ENCODE measurements at places on chromosomes 12 and 14.

DNA sequence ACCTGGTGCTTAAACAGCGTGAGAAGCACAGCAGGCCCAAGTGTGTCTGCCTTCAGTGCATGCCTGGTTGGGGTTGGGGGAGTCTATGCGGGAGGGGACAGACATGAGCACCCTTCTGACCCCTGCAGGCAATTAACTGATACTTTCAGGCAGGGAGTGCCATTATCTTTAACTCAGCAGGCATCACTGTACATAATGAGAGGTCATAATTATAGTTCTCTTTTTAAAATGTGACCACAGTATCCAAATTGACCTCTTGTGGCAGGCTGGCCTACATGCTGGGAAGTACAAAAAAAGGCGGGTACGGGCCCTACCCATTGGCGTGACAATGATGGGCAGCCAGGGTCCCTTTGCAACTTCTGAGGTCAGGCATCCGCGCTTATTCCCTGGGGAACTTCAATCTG, 209.1 kb downstream of the FOXN3 start:
- no peak for DNase-seq

DNA sequence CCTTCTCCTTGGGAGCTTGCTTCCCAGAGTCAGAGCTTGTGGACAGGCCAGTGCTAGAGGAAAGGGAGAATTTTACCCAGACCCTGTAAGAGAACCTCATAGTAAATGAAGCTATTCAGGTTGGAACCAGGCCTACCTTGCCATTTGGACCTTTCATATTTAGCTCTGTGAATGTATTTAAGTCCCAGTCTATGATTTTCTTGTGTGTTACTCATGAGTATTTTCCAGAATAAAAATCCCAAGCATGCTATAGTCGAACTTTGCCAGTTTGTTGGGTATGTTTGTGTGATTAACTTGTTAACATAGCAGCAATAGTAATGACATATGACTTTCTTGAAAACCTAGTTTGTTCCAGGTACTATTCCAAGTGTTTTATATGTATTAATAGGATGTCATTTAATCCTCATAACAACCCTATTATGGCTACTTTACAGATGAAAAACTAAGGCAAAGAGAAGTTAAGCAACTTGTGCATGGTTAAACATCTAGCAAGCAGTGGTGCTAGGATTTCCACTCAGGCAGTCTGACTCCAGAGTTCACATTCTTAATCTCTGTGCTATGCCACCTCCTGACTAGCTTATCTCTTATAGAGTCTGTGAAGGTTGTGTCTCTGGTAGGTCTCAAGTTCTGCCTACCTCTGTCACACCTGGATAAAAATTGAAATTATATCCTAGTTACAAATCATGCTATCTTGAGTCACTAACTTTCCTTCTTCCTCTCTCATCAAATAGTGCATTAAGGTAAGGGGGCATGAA, 47.9 kb upstream of the GARIN2 start:
- DNase-seq: no peak

DNA sequence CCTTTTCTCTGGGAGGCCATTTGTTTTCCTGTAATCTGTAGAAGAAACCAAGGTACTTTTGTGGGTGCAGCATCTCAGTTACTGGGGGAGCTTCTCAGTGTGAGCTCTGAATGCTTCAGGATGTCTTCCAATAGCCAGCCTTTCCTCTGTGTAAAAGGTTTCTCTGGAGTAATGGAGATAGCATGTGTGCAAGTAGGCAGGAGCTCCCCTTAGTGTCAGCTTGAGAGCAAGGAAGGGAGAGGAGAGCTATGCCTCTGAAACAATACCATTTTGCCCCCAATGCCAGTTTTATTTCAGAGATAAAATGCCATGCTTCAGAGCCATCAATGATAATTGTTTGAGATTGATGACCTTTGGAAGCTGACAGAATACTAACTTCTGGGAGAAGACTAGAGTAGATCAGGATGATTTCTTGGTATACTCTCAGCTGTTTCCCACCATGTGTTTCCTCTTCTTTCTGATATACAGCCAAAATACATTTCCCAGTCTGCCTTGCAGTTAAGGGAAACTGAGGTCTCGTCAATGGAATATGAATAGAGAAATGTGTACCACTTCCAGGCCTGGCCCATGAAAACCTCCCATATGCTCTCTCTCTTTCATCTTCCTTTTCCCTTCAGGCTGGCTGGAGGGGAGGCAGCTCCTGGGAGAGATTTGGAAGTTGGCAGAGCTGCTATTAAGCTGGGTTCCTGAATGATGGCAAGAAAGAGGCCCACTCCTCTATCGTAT, 125.7 kb downstream of the CRADD start:
- DNase-seq: no peak

GRCh38 chr12:92784797-92785562, 82.2 kb downstream of the PLEKHG7 start:
- no peak for DNase-seq

- no peak for DNase-seq
Observed at GRCh38 chr14:56224691-56225681, 106.8 kb downstream of the PELI2 start.

DNA sequence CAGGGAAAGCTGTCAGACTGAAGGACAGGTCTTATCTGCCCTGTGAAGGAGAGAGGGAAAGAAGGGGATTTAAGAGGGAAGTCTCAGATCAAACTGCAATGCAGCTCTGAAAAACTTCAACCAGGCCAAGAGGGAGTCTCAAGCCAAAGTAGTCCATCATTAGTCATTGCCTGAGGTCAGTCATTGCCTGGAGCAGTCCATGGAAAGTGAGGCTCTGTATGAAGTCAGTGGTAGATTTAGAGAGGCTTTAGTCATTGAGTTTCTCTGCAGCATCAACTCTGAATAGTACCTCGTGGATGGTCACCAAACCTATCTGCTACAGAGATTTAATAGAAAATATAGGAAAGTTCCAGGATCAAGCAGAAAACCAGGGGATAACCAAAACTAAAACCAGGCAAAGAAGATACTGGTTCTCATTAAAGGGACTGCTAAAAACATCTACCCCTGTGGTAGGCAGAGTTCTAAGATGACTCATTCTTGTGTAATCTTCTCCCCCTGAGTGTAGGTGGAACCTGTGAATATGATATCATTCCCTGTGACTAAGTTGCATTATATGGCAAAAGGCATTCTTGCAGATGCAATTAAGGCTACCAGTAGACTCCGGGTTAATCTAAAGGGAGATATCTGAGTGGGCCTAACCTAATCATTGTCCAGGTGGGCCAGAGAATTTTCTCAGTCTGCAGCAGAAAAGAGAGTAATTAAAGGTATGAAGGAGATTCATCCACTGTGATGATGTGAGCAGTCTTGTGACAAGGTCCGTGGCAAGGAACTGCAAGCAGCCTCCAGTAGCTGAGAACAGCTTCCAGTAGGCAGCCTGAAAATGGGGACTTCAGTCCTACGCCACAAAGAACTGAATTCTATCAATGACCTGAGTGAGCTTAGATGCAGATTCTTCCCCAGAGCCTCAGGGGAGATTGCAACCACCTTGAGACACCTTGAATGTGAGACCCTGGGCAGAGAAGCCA, 123.1 kb downstream of the GALC start:
- DNase-seq: no peak

- DNase-seq: no peak
Observed at GRCh38 chr12:6061660-6062059, 62.8 kb downstream of the VWF start.

- no peak for DNase-seq
Observed at GRCh38 chr14:28406196-28406595, 360.4 kb upstream of the FOXG1 start.

DNA sequence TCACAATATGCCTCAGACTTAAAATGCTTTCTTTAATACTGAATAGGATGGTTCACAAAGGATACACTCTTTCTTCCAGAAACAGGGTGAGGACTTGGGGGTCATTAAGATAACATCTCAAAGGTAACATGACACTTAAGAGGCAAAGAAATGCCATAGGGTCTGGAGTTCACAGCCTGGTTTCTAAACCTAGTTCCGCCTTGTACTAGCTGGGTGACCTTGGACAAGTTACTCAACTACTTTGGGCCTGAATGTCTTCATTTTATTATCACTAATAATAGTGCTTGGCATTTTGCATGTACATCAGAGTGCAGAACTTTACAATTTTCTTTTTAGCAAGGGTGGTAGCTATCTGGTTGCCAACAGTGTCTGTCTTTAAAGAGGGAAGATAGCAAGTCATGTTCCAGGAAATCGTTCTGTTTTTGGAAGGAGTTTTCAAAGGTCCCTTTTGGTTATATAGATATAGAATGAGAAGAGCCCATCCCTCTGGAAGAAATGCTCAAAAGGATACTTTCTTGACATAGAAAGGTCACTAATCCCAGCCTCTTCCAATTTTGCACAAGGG, 257.8 kb downstream of the NUAK1 start:
- DNase-seq: no peak

- DNase-seq: no peak
Observed at GRCh38 chr12:80582431-80582830, 125.0 kb upstream of the MYF6 start.

GRCh38 chr12:49536526-49537071, 2.2 kb upstream of the KCNH3 start:
- no peak for DNase-seq

- no peak for DNase-seq
Observed at GRCh38 chr14:83660597-83660996, 1869.3 kb upstream of the FLRT2 start.

GRCh38 chr12:127115468-127116035, 1151.4 kb upstream of the TMEM132C start:
- no peak for DNase-seq

DNA sequence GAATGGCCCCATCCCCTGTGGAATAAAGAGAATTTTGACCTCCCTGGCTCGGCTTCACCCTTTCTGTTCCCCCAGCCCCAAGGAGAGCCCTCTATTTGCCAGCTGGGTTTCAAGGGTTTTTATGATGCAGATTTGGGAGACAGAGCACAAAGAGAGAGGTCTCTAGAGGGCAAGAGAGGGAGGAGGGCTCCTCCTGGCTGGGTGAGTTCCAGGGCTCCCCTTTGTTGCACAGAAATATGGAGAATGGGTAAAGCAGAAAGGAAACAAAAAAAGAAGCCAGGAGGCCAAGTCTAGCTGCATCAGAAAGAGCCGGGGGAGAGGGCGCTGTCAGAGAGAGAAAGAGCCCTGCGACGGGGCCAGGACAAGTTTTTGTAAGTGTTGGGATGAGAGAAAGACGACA, 319.6 kb upstream of the RTL1 start:
- no peak for DNase-seq

- DNase-seq: no peak
Observed at GRCh38 chr12:2561367-2561766, 233.4 kb upstream of the FKBP4 start.

- no peak for DNase-seq
Observed at GRCh38 chr12:1864456-1864855, 44.1 kb downstream of the LRTM2 start.

GRCh38 chr12:43370263-43370662, 181.7 kb downstream of the ADAMTS20 start:
- DNase-seq: no peak

DNA sequence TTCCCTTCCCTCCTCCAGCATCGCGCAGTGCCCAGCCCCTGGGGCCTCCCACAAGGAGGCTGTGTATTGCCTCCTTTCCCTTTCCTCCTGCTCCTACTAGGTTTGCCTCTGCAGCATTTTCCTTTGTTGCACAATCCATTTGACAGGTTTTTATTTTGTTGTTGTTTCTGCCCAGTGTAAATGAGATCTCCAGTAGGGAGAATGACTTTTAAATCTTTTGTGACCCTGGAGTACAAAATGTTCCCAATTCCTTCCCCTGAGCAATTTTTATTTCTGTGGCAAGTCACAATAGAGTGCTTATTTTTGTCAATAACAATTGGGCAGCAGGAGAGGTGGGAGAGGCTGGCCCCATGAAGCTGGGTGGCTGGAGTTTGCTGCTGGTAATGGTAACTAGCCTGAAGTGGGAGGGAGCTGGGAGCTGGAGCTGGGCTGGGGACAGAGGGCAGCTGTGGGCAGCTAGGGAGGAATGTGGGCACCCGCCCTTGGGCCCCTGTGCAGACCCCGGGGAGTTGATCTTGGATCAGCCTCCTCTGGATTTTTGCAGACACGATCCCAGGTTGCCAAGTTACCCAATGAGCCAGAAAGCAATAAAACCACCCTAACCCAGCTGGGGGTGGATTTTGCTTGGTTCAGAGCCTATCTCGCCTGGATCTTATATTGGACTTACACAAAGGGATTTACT, 160.1 kb downstream of the KTN1 start:
- no peak for DNase-seq

DNA sequence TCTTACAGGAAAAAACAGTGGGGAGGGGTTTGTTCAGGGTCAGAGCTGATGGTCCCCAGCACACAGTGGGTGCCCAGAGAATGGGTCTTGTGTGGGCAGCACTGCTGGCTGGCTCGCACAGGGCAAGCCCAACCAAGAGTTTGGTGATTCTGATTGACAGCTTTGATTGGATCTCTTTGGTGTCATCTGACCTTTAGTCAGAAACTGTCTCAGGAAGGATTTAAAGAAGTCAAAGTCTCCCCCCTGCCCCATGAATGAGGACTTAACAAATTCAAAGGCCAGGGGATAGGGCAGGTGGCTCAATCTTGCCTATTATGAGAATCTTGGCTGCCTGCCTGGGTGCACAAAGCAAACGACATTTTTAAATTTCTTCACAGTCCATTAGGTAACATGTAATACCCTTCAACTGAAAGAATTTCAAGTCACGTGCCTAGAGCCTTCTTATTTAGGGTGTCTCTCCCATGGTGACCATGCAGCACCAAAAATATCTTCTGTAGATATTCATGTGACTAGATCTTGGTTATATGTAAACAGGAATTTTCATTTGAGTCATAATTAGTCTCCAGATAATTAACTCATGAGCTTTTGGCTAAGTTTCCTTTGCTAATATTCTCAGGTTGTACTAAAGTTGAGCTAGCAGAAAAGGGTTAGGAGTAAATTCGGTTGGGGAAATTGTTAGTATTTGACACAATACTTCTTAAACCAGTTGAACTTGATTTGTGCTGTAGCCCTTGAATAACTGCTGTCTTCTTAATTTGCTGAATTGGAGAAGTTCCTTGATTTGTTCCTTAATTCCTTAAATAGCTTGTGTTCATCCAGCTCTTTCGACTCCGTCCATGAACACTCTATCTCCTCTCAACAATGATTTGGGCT, 54.5 kb upstream of the HECTD1 start:
- no peak for DNase-seq

DNA sequence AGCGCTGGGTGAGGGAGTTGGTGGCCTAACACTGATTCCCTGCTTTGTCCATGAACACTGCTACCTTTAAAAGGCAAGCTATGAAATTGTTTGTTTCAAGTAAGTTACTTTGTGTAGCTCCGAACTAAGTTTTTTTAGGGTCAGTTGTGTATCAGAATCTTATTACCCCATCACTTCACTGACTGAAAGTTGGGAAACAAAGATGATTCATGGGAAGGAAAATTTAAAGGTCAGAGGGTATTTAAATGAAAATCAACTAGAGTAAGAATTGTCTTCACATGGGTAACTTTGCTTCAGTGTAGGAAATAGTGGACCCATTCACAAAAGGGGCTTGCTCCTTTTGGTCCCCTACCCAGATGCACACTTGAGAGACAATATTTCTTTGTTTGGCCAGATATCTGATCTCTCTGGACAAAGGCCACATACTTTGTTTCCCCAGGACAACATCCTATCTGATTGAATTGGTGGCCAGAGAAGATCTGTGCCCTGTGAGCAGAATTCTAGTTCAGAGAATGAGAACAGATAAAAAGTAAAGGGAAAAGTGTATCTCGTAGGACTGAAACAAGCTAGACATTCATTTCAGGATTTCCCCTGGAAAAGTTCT, 53.5 kb downstream of the RAB35 start:
- DNase-seq: no peak

GRCh38 chr12:778615-779014, 26.2 kb downstream of the WNK1 start:
- no peak for DNase-seq

All from stimulated activated CD8-positive, alpha-beta memory T cell treated with anti-CD3 and anti-CD28 coated beads, Interleukin-15, amount 100 ng/mL, for 4 hours (primary cell).